NCI-H1436 (cell line): ENCODE measurements at places on chromosomes 11 and 22.

- no peak for DNase-seq
These were observed 52.1 kb upstream of the MYEOV start for GRCh38 chr11:69241844-69242243.

GRCh38 chr11:303363-303762, 4.0 kb upstream of the IFITM5 start:
- no peak for DNase-seq

DNA sequence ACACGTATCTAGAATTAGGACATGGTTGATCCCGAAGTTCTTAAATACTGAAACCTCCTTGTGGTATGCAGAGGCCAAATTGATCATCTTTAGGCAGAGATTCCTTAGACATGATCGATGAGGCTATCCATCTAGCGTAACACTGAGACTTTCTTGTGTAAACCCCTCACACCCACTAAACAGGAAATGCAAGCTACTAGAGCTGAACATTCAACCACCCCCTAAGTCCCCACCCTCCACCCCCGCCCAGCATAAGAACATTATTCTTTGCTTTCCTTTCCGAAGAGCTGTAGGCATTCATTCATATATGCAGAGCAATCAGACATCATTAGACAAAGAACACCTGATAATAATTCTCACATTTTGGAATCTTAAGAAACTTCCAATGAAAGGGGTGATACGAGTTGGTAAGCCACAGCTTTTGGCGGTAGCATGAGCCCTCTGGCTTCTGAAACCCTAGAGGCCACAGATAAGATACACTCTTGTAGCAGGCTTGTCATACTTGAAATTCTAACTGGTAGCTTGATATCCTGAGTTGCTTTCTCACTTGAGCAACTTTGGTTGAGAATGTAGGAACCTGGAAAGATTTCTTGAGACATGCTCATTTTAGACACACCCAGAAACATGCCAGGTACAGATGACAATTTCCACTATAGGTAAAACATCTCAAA, 42.2 kb downstream of the FLI1 start:
- DNase-seq, result no peak

- DNase-seq, result no peak
These were observed 197.0 kb upstream of the E2F8 start for GRCh38 chr11:19437760-19438159.

- no peak for DNase-seq
These were observed 686.4 kb upstream of the CCDC90B start for GRCh38 chr11:83972536-83972935.

- DNase-seq, result no peak
These were observed 2.8 kb downstream of the RIC8A start for GRCh38 chr11:210122-210802.

DNA sequence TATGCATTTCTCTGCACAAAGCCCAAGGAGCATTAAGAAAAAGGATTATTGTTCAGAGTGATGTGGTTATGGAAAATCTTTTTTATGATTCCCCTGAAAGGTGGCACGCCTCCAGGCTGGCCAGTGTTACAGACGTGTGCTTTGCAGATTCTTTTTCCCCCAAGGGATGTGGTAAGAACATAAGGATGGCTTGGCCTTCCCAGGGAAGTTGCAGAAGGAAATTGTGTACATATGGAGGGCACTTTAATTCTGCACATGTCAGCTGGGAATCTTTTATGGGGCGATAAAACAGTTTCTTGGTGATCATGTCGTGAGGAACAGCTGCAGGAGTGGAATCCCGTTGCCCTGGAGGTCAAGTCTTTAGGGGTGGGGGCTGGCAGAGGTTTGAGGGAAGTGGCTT, 9.7 kb downstream of the SMARCB1 start:
- DNase-seq, result no peak

- DNase-seq, result no peak
These were observed 45.2 kb upstream of the LIPT2 start for GRCh38 chr11:74538680-74539079.

- DNase-seq, result no peak
These were observed 243.1 kb upstream of the CCDC179 start for GRCh38 chr11:23103416-23103815.

GRCh38 chr11:23377909-23378308, 517.6 kb upstream of the CCDC179 start:
- no peak for DNase-seq

DNA sequence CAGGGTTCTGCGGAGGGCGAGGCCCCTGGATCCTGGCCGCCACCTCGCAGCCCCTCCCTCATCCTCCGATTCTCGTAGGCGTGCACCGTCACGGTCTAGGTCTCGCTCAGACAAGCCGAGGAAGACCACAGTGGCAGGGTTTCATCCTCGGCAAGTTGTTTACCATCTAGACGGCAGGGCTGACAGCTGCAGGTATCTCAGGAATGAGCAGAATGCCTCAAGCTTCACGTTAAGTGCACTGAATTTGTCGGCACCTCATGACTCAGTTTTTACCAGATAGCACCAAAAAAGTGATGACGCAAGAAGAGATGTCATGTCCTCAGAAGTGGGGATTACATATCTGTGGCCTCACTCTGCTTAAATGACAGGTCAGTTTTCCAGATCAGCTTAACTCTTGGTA, 35.1 kb downstream of the WT1 start:
- no peak for DNase-seq

- no peak for DNase-seq
These were observed 25.1 kb downstream of the NPAT start for GRCh38 chr11:108197351-108197750.

DNA sequence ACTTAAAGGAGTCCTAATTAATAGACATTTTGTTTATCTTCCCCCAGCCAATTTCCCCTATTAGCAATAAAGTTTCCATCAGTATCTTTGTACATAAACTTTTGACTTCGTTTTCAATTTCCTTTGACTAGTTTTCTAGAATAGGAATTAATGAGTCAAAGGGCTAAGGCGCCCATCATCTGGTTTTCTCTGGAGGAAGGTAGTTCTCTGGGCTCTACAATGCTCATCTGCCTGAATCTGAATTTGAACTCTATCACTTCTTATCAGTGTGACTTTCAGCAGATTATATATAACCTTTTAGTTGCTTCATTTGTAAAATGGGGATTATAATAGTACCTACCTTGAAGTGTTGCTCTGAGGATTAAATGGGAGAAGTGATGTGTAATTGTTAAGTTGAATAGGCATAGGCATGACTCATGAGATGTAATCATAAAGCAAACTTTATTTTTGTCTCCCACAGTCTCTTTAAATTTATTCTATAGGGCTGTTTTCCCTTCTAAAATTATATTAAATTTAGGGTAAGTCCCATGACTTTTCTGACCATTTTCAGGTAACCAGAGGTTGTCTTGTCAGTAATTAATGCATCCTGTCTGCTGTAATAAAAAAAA, 5.8 kb upstream of the TUB start:
- DNase-seq, result no peak

GRCh38 chr11:76062733-76063132, 143.6 kb downstream of the WNT11 start:
- DNase-seq, result no peak

DNA sequence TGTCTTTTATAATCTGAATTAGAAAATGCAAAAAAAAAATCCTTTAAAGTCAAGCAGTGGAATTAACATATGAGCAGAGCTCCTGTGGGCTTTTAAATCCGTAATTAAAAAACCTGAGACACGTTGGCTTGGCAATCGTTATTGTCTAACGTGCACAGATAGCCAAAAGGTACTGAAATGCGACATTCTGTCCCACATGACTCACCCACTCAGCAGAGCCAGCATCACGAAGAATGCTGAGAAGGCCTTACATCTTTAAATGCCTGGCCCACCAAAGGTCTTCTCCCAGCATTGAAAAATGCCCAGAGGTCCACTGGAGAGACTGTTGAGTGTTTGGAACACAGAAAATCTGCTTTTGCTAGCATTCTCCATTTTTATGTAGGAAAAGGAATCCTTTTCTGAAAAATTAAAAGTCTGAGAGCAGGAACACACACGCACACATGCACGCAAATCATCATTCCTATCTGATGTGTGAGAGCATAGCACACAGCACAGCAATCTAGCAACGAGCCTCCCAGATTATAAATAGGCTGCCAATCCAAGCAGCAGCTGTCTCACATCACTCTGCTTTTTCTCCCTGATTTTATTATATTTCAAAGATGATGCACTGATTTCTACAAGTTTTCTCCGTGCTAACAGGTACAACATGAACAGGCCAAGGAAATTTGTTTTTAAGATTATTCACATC, 94.5 kb downstream of the PHF21A start:
- DNase-seq, result no peak

DNA sequence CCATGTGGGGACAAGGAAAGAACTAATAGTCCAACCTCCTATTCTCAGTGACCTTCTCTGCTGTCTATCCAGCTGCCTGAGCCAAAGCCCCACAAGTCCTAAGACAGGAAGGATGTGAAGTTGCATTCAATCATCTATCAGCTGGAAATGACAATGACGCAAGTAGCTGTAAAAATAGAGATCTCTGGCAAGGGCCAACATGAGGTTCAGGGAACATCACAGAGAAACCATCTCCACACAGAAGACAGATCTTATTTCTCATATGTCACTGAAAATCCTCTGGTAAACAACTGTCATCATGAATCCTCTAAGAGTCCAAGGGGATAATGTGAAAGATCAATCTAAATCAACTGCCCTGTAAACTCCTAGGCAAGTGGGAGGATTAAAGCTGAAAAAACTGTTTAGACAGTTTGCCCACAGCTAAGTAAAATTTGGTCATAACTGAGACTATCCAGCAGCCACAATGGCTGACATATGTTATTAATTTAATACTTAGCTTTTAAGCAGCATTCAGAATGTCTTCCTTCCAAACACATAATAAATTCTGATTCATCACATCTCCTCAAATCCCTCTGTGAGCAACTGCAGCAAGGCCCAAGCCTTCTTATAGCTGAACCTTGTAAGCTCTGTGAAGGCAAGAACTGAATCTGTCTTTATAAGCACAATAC, 52.1 kb downstream of the ALG9 start:
- DNase-seq, result no peak

- no peak for DNase-seq
These were observed 23.3 kb downstream of the MYH9 start for GRCh38 chr22:36364255-36365019.

DNA sequence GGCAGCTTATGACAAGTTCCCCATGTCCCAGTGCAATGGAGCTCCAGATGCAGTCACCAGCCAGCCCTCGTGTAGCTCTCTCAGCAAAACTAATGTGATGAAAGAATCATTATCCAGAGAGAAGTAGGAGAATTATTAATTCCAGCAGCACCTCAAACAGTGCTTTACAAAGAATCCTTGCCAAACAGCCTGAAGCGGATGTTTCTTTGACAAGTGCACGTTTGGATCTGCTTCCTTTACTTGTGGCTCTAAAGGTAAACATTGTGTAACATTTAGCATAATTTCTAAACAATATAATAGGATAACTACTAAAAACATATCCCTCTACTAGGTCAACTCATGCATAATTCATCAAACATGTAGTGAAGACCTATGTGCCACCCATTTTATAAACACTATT, 197.0 kb downstream of the FAM181B start:
- no peak for DNase-seq

GRCh38 chr22:39818094-39818493, 75.5 kb downstream of the ENTHD1 start:
- DNase-seq, result no peak

DNA sequence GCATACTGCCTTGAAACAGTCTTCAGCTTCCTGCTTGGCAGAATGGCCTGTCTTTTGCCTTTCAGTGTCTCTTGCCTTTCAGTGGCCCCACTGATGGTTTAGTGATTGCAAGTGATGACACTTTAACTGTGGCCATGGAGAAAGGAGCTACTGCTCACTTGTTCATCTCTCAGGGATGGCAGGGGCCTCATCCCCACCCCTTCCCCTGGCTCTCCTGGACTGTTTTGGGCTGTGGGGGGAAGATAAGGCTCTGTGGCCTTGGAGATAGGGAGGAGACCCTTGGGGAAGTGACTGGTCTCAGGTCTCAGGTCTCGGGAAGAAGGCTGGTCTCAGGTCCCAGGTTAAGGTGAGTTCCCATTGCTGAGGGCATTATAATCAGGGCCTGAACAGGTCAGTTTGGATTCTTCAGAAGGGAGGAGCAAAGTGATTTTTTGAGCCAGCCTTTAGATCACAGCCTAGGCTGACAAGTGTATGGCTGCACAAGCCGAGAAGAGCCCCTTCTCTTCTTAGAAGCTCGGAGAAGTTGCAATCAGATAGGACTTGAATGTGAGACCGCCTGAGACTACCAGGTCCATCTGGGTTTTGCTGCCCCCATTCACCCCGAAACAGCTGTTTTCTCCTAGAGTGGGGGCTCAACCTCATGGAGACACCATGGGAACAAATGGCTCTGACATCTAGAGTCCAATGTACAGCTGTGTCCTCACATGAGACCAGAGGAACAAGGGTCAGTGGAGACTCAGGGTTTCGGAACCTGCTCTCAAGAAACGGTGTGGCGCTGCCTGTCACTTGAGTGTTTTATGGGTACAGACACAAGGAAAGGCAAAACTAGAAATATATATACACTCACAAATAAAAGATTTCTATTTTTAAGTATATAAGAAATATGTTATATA, 15.9 kb upstream of the P2RY2 start:
- DNase-seq, result no peak

- DNase-seq, result no peak
These were observed 302.4 kb downstream of the MN1 start for GRCh38 chr22:27499121-27499520.
